ENCODE measurements at places on chromosomes 5 and 9. TPM values are rescaled to one million over a fixed set of nuclear protein-coding genes. Genes with fewer than 3 reads are reported as not detected.

Gene MEF2C
- 30.8 TPM for total RNA-seq

Gene SLF1
- 3.4 TPM for total RNA-seq

Gene PCDHGA7
- total RNA-seq = 7.2 TPM

Gene F2RL2
- total RNA-seq = 15.9 TPM

Gene DNAI1
- not detected for total RNA-seq

Gene GRIN3A
- not detected for total RNA-seq

Gene RNF183
- not detected for total RNA-seq
